ENCODE measurements at places on chromosomes 4 and X.

DNA sequence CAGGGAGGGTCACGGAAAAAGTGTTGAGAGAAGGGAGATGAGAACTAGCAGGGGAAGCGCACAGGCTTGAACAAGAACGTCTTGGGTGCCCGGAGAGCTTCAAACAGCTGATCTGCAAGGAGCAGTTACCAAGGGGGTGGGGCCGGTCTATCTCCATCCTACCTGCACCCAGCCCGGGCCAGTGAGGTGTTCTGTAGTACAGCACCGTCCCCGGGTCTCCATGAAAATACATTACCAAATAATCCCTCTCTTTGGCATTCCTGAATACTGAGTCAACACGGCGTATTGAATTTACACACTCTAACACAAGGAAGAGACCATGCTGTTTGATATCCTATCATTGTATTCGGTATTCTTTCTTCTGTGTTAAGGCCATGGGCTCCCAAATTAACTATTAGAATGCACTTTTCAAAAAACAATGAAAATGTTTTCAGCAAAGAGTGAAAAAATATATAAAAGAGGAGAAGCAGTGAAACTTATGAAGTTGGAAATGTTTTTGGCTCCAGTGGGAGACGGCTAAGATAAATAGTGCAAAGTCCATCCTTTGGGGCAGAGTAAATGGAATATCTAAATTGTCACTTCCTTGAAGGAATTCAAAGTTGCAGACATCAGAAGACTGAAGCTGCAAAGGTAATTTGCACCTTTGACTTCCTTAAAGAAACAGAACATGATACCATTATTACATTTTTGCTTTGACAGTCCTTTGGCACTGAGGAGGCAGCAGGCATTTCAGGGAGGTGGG, 90.3 kb downstream of the DHRSX start:
- no peak for DNase-seq

- no peak for DNase-seq
Measured at GRCh38 chrX:2577844-2578466, 77.2 kb upstream of the DHRSX start.

- no peak for DNase-seq
Measured at GRCh38 chrX:42869659-42870476, 91.9 kb upstream of the PPP1R2C start.

- DNase-seq = no peak
Measured at GRCh38 chrX:47101206-47101605, 23.0 kb downstream of the RGN start.

DNA sequence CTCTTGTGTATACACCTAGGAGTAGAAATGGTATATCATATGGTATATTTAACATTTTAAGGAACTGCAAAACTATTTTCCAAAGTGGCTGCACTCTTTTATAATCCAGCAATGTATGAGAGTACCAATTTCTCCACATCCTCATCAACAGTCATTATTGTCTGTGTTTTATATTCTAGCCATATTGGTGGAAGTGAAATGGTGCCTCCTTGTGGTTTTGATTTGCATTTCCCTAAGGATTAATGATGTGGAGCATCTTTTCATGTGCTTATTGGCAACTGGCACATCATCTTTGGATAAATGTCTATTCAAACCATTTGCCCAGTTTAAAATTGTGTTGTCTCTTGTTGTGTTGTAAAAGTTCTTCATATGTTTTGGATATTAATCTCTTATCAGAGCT, 9.6 kb downstream of the BMP15 start:
- DNase-seq = no peak

- DNase-seq = no peak
Measured at GRCh38 chrX:19794690-19795089, 92.7 kb downstream of the SH3KBP1 start.

GRCh38 chr4:57504797-57505530, 394.8 kb upstream of the IGFBP7 start:
- DNase-seq = no peak

Measured in NCI-H187 treated with DMSO at 0.1 percent for 48 hours (cell line).